ENCODE measurements at places on chromosomes 5 and 9. TPM values are rescaled to one million over a fixed set of nuclear protein-coding genes. Genes with fewer than 3 reads are reported as not detected.
A peak's percentile ranks its signal among the peaks of the same experiment; 100 is the strongest.

CBY3 gene
- not detected for total RNA-seq

DNA sequence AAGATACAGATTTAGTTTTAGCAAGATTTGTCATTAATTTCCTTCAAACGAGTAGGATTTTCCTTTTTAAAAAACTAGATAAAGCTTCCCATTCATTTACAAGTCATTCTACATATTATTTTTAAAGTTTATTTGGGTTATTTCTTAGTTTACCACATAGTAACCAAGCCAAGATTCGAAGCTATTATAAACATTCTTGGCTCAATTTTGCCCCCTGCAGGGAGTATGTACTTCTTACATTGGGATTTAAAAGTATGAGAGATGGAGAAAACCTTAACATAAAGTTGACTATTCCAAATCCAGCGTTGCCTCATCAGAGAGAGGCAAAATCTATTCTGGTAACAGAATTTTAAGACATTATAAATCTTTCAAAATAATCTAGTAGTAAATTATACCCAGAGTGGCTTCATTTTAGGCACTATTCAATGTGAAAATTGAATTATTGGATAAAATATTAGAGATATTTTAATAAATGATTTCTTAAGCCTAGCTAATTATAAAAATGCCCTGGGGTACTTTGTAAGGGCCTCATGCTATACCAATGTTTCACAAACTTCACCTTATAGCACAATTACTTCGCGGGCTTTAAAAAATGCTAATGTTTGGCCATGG, 39.1 kb downstream of the FBN2 start:
- peak; percentile 62 for DNase-seq

GRCh38 chr5:69317391-69317790, 15.2 kb downstream of the CCDC125 start:
- DNase-seq, result no peak

- no peak for DNase-seq
Measured at GRCh38 chr5:20575571-20575970, 587.6 kb upstream of the CDH18 start.

GRCh38 chr5:43875741-43876140, 272.8 kb downstream of the NNT start:
- no peak for DNase-seq

- no peak for DNase-seq
Measured at GRCh38 chr5:141760193-141760592, 78.2 kb upstream of the ARAP3 start.
